ENCODE measurements at places on chromosomes 7 and 10.
A peak's percentile ranks its signal among the peaks of the same experiment; 100 is the strongest.

DNA sequence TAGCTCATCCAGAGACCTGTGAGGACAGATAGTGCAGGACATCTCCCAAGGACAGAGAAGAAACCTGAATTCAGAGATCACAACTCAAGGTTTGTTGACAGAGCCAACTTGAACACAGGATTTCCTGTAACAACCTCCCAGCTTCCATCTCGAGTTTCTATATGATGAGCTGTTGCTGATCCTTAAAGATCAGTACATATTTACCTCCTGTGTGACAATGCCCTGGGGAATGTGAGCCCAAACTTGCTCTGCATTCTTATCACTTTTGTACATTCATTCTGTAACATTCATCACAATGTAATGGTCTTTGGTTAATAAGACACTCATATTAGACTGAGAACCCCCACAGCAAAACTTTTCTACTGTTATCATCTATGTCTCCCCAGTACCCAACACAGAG lies 468.6 kb downstream of the XPNPEP1 start:
- no peak for DNase-seq

- DNase-seq = no peak
These were observed 50.8 kb downstream of the CYTH3 start for GRCh38 chr7:6221340-6222319.

DNA sequence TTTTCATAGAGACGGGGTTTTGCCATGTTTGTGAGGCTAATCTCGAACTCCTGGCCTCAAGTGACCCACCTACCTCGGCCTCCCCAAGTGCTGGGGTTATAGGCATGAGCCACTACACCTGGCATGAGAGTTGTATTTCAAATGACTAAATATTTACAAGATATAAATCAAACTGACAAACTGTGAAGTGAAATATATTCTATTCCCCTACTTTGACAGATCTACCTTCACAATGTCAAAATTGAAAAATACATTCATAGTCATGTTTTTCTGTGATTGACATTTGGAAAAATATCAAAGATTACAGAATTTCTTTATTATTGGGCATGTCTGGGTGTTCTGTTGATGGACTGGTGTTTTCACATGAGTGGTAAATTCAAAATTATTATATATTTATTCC lies 16.4 kb upstream of the SNX10 start:
- no peak for DNase-seq

DNA sequence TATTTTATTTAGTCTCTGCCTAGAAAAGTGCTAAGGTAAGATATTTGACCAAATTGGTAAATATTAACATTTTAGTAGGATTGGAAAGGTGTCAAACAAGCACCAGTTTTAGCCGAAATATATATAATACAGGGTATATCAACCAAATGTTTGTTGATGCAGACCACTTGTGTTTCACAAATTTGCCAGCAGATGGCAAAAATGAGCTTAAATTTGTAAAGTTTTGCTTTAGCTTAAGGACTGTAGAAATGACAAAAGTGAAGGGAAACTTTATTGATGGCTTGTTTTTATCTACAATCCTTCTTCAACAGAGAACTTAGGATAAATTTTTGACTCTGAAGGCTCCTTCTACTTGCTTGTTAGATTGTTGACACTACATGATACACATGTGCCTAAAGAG lies 4.8 kb upstream of the POLR1F start:
- peak; percentile 39 for DNase-seq

- no peak for DNase-seq
These were observed 11.4 kb upstream of the CSGALNACT2 start for GRCh38 chr10:43126759-43127424.

GRCh38 chr10:117626228-117626627 lies 83.7 kb downstream of the EMX2 start:
- no peak for DNase-seq

DNA sequence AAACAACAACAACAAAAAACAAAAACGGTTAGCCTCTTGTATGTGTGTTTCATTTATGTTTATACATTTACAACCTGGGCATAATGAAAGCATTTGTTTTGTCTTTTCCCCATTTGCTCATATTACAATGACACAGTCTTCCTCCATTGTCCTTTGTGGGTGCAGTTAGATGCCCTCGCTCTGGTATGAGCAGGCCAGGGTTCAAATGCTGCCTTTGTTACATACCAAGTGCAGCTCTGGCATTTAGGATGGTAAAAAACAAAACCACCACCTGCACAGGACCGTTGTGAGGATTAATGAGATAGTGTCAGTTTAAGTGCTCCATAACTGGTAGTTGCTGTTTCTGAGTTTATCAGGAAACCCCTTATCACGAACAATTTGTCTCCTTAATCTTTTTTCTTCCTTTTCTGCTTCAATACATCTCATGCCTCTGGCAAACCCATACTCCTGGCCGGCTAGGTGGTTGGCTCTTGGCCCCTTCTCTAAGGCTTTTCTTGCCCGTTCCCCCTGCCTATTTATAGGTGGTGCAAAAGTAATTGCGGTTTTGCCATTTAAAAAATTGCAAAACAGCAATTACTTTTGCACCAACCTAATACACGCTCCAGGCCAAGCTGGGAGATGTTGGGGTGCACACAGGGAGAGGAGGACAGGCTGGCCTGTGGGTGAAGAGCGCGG lies 18.6 kb upstream of the TMEM225B start:
- DNase-seq = no peak

DNA sequence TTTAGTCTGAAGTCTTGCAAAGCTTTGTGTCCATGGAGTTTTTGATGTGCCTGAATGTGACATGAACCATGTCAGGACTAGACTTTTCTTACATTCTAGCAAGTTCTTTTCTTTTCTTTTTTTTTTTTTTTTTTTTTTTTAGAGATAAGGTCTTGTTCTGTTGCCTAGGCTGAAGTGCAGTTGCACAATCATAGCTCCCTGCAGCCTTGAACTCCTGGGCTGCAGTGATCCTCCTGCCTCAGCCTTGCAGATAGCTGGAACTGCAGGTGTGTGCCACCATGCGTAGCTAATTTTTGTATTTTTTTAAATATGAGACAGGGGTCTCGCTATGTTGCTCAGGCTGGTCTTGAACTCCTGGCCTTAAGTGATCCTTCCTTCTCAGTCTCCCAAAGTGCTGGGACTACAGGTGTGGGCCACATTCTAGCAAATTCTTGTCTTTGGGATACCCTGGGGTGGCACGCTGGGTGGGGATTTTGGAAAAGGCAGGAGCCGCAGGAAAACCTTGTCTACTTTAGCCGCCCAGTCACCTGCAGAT lies 152.8 kb downstream of the SVIL start:
- no peak for DNase-seq

DNA sequence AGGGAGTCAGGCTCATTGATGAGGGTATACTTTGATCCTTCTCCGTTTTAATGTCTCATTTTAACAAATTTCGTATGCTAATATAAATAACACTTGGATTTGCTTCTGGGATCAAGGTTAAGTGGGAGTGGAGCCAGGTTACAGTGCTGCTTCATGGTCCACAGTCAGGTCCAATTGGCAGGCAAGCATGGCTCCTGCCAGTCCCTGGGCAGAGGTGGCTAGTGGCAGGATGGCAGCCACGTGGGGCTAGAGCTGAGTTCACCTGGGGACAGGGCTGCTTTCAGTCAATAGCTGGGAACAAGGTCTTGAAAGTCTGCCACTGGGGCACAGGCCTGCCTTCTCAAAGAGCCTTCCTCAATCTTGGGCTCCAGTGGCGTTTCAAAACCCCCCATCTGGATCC lies 16.0 kb upstream of the VWA2 start:
- no peak for DNase-seq

DNA sequence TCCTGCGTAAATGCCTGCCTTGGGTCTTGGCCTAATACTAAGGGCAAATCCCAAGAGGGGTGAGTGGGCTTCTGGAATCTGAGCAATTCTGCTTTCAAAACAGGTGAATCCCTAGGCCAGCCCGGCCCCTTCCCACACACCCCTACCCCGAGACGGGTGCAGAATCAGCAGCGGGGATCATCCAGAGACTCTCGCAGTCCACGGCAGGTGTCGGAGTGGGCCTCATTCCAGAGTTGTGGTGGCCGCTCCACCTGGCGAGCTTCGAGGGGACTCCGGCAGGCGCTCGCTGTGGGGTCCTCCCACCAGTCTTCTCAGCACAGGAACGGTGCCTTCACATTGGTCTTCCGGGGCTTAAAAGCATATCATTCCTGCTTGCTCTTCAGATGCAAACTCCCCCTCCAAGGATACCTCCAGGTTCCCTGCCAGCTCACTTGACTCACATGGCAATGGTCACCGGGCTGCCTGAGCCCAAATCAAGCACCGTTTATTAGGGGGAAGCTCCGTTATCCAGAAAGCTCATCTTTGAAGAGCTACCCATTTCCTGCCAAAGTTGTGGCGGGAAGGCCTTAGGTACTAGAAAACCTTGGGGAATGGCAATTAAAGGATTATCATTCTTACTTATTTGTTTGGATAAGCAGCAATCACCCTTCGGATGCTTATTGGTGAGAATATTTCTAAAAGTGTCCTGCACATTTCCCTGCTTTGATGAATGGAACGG lies 67.6 kb downstream of the PRKAG2 start:
- DNase-seq = no peak

DNA sequence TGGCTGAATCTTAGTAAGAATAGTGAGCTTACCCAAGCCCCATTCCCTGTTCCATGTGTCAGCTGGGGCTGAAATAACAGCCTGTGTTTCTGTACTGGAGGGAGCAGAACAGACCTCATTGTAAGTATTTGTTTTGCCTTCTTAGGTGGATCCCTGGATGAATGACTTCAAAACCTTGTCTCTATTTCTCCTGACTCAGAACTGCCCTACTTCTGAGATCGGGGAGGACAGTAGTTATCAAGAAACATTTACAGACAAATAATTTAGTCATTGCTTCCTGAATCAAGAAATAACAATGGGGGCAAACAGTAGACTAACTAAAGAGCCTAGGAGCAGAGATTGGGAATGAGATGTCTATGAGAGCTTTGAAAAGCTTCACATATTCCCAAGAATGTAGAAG lies 58.8 kb downstream of the TPST1 start:
- DNase-seq = no peak

GRCh38 chr7:93414574-93414973 lies 159.9 kb downstream of the CALCR start:
- no peak for DNase-seq

DNA sequence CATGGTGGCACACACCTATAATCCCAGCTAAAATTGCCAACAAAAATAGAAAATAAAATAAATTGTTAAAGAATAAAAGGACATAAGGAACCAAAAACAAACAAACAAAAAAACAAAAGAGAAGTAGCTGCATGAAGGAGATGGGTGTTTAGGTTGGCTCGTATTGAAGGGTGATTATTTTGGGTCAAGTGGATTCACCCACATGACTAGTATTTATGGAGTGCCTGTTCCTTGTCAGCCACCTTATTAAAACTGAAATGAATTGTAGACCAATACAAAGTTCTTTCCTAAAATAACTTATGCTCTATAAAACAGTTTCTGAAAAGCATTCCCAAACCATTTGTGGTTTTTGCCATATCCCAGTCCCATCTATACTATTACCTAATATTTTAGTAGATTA lies 138.7 kb downstream of the BTAF1 start:
- no peak for DNase-seq
